ENCODE measurements at places on chromosomes 2 and 18.

DNA sequence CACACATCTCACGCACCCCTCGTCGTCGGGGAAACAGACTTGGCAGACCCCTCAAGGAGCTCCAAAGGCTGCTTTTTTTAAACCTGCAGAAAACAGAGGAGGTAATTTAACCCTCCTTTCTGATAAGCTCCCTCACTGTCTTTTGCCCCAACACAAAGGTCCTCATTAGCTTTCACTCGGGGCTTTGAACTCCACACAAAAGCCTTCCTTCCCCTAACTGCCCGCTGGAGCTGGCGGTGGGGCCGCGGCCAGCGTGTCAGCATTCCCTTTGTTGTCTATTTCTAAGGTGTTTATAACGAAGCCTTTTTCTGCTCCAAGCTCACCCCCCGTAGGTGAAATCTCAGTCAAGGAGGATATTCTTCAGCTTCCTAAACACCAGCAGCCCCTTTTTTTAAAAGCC is 43.5 kb upstream of the ID2 start:
- no peak for DNase-seq

DNA sequence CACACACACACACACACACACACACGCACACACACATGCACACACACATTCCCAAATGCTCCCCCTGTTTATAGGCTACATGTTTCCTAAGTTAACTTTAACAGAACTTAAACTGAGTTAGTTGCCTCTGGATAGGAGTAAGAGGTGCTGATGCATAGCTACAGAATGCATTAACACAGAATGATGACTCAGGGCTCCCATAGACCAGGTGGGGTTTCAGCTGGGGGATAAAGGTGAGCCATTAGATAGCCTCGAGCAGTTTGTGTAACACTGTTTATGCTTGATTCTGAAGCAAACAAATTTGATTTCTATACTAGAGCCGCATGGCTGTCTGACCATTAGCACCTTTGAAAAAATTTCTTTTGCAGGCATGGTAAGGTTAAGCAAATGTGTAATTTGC is 741.0 kb downstream of the PLCL1 start:
- DNase-seq = no peak

- no peak for DNase-seq
Measured at GRCh38 chr2:26630669-26631360, 10.4 kb downstream of the CIB4 start.

DNA sequence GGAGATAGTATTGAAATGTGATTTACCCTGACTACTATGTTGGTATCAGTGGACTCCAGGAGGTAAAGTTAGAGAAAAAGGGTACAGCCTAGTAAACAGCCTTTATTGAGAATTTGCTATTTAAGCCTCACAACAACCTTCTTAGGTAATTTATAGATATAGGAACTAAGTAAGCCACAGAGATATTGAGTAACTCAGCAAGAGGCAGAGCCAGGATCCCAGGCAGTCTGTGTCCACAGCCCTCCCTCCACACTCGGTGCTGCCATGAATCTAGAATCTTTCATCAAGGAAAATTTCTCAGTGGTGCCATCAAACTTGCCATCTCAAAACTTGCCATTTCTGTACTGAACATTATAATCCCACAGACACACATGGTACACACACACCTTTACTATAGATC is 170.9 kb downstream of the CAPN13 start:
- no peak for DNase-seq

GRCh38 chr18:70428439-70428838 is 139.6 kb downstream of the SOCS6 start:
- no peak for DNase-seq

DNA sequence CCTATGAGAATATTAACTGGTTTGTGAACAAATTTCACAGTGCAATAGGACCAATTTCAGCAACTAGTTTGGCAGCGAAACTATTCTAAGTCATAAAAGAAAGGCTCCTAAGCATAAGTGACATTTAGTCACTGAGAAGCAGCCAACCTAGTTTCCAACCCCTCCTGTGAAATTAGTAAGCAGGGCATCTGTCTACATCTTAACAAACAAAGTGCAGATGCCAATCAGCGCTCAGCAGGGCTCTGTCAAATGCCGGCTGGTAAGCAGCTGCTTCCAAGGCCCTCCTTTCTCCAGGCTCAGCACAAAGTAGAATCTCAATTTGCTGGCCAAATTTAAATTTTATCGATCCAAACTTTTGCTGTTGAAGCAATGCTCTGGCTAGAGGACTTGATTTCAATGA is 124.7 kb downstream of the ICOS start:
- no peak for DNase-seq

DNA sequence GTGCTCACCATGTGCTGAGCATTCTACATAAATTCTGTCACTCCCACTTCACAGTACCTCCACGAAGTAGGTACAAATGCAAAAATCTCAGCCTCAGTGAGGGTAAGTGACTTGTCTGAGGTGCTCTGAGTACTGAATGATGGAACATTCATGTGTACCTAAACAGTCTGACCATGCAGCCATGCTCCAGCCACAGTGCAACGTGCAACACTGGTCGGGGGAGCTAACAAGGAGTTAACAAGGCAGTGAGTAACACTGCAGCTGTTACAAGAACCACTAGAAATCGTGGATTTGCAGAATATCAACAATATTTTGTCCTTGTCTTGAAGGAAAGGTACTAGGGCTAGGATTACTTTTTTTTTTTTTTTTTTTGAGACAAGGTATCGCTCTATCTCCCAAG is 36.6 kb upstream of the NDUFV2 start:
- DNase-seq = no peak

GRCh38 chr2:241116606-241117560 is 14.8 kb upstream of the MTERF4 start:
- DNase-seq = no peak

DNA sequence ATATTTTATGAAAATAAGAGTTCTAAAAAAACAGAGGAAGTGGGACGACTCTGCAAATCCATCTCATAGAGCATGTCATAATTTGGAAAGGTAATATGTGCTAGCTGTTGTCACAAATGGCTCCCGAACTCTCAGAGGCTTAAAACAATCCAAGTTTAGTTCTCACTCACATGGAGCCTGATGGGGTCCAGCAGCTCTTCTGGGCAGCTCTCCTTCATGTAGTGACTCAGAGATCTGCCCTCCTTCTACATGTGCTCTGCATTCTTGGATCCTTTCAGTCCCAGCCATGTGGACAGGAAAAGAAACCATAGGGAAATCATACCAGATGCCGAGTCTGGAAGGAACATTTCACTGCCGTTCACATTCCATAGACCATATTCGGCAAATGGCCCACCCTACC is 180.1 kb upstream of the APCDD1 start:
- no peak for DNase-seq

GRCh38 chr18:63245600-63245999 is 74.0 kb downstream of the BCL2 start:
- DNase-seq = no peak

DNA sequence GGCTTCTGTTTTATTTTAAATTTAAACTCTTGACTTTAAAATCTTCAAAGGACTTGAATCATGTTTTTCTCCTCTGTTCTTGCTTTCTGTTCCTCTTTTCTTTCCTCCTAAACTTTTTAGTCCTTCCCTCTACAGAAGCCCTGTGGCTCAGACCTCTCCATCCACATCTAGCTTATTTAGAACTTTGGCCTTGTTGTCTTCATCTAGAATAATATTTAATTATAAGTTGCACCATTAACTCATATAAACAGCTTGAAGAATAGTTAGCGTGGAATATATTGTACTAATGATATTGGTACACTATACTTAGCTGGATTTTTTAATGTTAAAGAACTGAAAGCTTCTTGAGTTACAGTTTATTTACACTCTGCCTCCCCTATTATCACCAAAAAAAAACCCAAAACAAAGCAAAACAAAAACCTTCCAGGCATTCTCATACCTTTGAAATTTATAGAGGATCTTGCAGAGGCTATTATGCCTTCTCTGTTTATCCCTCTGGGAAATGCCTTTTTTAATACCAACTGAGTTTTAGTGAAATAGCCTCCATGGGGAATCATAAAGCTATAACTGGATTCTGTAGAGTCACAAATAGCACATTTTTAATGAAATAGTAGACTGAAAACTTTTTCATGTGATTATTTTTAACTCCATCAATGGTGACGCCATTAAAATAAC is 9.2 kb upstream of the CCDC141 start:
- DNase-seq = no peak

DNA sequence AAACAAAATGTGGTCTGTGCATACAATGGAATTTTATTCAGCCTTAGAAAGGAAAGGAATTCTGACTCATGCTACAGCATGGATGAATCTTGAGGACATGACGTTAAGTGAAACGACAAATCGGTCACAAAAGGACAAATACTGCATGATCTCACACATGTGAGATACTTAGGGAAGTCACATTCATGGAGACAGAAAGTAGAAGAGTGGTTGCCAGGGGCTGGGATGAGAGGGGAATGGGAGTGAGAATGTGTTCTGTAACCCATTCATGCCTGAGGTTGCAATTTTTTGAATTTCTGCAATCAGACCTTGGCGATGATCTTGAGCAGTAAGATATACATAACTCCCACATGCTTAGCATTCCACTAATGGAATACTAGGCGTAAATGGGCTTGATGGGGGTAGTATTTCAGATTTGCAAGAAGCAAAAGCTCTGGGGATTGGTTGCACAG is 22.0 kb downstream of the FHL2 start:
- no peak for DNase-seq

GRCh38 chr2:204039298-204039838 is 102.8 kb downstream of the ICOS start:
- no peak for DNase-seq

- peak; percentile 54 for DNase-seq
Measured at GRCh38 chr2:234690569-234691213, 193.8 kb upstream of the ARL4C start.

GRCh38 chr2:172445851-172446250 is 18.5 kb downstream of the ITGA6 start:
- DNase-seq = no peak

DNA sequence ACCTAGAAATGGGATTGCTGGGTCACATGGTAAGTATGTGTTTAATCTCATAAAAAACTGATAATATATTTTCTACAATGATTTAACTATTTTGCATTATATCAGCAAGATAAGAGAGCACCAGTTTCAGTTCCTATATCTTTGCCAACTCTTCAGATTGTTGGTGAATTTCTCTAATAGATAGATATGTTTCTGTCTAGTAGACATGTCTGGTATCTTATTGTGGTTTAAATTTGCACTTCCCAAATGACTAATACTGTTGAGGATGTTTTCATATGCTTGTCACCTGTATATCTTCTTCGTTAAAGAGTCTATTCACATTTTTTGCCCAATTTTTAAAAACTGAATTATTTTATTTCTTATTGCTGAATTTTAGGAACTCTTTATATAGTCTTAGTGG is 113.8 kb upstream of the UXS1 start:
- DNase-seq = no peak

- DNase-seq = no peak
Measured at GRCh38 chr18:55024564-55024963, 65.3 kb upstream of the CCDC68 start.

DNA sequence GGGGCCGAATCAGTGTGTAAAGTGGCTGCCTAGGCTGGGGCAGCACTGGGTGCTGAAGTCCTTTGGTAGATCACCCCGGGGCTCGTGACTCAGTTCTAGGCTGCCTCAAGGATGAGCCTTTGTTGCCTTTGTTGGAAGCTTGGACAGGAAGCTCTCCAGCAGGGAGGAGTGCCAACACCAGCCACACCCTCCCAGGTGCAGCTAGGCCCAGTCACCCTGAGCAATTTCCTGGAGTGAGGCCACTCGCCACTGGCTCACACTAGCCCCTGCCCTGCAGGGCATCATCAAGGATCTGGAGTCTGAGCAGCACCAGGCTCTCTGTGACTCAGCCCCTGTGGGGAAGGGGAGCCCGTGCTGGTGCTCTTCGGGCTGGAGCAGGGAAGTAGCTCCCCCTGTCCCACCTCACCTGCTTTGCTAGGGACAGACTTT is 6.7 kb upstream of the SDC1 start:
- DNase-seq = no peak

DNA sequence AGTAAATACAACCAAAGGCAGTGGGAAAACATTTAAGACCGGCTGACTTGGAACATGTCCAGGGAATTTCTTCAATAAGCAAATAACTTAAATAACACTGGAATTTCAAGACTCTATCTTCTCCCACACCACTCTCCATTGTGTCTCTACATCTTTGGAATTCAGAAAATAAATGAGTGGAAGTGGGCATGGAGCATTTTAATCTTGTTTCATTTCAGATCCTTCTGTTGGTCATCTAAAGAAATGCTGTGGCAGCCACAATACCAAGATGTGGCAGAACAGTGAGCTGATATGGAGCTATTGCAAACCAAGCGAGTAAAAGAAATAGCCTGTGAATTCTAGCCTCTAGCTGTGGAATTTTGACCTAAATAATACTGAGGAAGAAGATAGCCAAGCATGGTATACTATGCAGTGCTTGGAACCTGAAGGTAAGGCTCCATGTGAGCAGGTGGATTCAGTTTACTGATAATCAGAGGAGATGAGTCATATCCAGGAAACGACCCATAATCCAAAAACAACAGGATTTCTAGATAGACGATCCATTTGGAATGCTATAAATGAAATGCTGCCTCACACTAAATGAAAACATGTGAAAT is 157.1 kb upstream of the SCN7A start:
- DNase-seq = no peak

GRCh38 chr18:55841314-55841713 is 253.3 kb upstream of the TCF4 start:
- no peak for DNase-seq

- no peak for DNase-seq
Measured at GRCh38 chr2:30514134-30514847, 67.2 kb downstream of the LCLAT1 start.

DNA sequence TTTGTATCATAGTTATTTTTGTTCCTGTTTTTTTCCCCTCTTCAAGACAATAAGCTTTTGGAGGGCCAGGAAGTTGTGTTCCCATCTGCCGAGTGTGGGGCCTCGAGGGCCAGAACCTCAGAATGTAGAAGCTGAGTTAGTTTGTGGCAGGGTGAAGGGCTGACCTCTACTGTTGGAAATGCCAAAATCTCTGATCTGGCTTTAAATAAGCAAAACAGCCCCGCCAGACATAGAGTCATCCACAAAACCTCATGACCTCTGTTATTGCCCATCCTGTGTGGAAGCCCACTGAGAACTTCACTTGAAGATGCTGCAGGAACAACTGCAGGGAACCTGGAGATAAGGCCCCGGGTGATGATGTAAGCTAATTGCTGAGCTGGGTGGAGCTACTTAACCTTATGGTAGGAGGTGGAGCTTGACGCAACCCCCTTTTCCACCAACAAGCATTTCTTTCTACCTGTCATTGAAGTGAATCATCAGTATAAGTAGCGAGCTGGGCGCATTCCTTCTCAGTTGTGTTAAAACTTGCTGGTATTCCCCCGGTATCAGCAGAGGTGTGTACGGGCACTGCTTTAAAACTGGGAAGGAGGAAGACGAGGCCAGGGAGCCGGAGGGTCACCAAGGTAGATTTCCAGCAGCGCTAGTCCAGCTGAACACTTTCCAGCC is 177.2 kb downstream of the NEDD4L start:
- DNase-seq = no peak

GRCh38 chr2:168035458-168035857 is 211.9 kb downstream of the STK39 start:
- DNase-seq = no peak

- DNase-seq = no peak
Measured at GRCh38 chr2:18856765-18857164, 267.4 kb upstream of the NT5C1B start.
